ENCODE measurements at places on chromosomes 6 and 20.

DNA sequence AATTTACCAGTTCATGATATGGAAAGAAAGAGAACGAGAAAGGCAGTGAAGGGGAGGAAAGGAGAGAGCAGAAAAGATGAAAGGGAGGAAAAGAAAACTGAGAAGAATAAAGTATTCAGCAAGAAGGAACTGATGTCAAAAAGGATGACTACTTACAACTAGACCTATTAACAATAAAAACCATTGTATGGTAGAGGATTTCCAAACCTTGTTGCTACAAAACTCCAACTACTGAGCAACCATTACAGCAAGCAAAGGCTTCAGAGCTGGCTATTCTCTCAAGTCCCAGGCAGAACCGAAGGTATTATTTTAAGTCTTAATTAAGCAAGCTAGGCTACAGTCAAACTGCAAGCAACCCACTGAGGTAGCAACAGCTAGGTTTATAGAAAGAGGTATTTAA, 142.2 kb downstream of the BTBD9 start:
- DNase-seq: no peak

- DNase-seq: no peak
Measured at GRCh38 chr6:158958504-158959386, 41.3 kb downstream of the RSPH3 start.

GRCh38 chr20:52500157-52500556, 308.6 kb upstream of the ZFP64 start:
- no peak for DNase-seq

DNA sequence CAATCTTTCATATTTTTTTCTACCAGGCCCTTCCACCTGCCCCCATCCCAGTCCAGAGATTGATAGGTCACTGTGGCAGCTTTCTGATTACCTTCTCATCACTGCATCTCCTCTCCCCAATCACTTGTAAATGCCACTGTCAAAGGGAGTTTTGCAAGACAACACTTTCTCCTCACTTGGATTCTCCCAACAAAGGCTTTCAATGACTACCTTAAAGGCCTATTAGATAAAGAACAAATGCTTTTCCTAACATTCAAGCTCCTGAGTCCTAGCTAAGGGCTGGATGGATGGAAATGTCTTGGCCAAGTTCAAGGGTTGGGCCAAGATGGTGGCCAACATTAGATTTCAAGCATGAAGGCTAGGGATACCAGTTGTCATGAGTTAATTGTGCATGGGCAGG, 55.3 kb downstream of the UNC5CL start:
- DNase-seq: no peak

Measured in stimulated activated CD4-positive, alpha-beta T cell treated with anti-CD3 and anti-CD28 coated beads, Interleukin-12 subunit alpha, Interleukin-12 subunit beta, amount 100 ng/mL, for 48 hours (primary cell).